ENCODE measurements at places on chromosomes 2 and 18.

DNA sequence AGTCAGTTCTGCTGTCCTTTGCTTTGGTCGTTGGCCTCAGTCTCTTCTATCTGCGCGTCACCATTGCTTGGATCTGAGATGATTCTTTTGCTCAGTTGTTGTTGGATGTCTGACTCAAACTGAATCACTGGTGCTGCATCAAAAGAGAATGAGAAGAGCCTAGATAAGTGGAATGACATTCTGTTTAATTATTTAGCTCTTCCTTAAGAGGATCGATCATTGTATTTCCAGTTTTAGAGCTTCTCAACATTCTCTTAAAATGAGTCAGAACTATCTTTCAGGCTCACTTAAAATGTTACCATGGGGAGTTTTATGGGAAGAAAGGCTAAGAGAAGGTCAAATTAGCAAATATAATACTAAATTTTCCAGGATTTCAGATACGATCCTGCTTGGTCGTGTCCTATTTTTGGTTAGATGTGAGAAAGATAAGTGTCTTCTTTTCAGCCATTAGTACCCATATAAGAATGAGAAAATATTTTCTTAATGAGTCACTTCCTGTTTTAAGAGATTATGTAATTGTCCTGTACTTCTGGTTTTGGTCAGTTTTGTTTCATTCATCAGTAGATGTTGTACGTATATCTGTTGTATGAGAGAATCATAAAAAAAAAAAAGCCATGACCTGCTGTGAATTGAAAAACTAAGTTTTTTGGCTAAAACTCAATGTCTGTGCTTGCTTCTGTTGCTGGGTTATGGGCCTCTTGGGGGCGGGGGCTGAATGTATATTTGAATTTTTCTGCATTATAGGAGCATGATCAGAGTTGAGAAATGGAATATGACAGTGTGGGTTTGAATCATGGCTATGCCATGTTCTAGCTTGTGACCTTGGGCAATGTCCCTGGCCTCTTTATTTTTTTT is 31.6 kb upstream of the CASP10 start:
- no peaks in the 10 kb centered on the region for H3K4me1 ChIP-seq
- no peak overlapping the region for H3K27ac ChIP-seq
- no peak overlapping the region for H3K4me3 ChIP-seq
- H3K27me3 ChIP-seq: no peaks in the 10 kb centered on the region
- DNase-seq: no peak

DNA sequence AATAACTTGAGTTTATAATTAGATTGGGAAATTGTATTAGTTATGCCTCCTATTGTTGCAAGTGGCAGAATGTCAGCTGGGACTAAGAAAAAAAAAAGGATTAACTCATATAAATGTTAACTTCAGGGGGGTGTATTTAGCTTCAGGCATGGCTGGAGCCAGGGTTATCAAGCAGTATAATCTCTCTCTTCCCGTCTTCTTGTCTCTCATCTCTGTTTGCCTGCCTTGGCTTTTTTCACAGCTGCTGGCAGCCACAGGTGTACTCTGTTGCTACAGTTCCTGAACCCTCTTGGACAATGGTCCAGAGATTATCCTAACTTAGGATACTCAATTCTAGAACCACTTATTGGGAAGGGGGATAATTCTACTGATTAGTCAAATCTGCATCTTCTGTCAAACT is 370.7 kb upstream of the MEX3C start:
- no peak overlapping the region for H3K27ac ChIP-seq
- no peaks in the 10 kb centered on the region for H3K4me1 ChIP-seq
- no peaks in the 10 kb centered on the region for H3K36me3 ChIP-seq
- no peak for DNase-seq

DNA sequence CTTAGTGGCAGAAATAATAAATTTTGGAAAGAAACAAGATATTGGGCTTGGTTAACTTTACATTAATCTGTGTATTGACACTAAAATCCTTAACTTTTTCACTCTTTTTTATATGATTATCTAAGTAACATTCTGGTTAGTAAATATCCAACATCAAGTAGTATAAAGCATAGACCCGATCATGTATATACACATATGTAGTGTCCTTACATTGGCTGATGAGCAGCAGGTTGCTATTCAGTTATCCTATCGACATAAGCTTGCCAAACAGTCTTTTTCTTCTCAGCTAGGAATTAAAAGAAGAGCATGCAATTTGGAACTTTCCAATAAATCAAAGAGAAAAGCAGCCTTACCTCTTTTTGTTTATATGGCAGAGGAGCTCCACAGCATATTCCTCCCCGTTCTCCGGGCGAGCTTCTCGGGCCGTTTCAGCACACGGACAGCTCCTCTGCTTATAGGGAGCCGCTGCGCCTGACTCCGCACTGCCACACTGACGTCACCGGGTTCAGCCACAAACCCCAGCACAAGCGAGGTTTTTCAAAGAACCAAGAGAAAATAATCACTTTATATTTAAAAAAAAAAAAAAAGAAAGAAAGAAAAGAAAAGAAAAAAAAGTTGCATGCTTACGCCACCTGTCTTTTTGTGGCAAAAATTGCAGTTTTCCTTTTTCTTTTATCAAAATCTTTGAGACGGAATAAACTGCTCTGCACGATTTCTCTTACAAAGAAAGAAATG is at the start of gene SCG2:
Gene SCG2 (minus strand): TSS at position 430 of the 735 bp plus-strand sequence. CDS start 3,079 bp downstream, outside the sequence.
- peaks cover 12% of the 10 kb centered on the region for H3K4me1 ChIP-seq
- H3K27me3 ChIP-seq: no peaks in the 10 kb centered on the region
- no peak within 1 kb of the TSS for H3K27ac ChIP-seq
- H3K4me3 ChIP-seq: peak within 1 kb of the TSS; percentile 48

GRCh38 chr2:201126308-201127151 is 10.6 kb downstream of the CFLAR start:
- DNase-seq: no peak
- H3K27ac ChIP-seq: peak overlapping the region; percentile 25
- H3K4me3 ChIP-seq: no peak overlapping the region
- H3K27me3 ChIP-seq: no peaks in the 10 kb centered on the region

GRCh38 chr2:70831861-70832260 is 3.8 kb downstream of the CD207 start:
- no peak overlapping the region for H3K4me3 ChIP-seq
- no peak for DNase-seq
- no peaks in the 10 kb centered on the region for H3K36me3 ChIP-seq
- H3K27me3 ChIP-seq: peaks cover 10% of the 10 kb centered on the region
- H3K4me1 ChIP-seq: no peaks in the 10 kb centered on the region
- no peak overlapping the region for H3K27ac ChIP-seq

DNA sequence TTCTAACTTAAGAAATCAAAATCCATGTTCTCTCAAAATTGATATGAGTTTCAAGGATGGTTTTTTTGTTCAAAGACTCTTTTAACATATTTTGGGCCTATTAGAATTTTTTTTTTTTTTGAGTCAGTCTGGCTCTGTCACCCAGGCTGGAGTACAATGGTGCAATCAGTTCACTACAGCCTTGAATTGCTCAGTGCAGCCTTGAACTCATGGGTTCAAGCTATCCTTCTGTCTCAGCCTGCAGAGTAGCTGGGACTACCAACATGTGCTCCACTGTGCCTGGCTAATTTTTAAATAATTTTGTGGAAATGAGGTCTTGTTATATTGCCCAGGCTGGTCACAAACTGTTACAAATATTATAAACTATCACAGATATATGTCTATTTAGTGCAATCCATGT is 40.6 kb upstream of the RBMS1 start:
- no peaks in the 10 kb centered on the region for H3K4me1 ChIP-seq
- no peaks in the 10 kb centered on the region for H3K36me3 ChIP-seq
- H3K4me3 ChIP-seq: no peak overlapping the region

- H3K27ac ChIP-seq: no peak overlapping the region
- DNase-seq: no peak
- no peaks in the 10 kb centered on the region for H3K4me1 ChIP-seq
- H3K4me3 ChIP-seq: no peak overlapping the region
- no peaks in the 10 kb centered on the region for H3K36me3 ChIP-seq
Observed at GRCh38 chr2:116517936-116518335, 1296.6 kb upstream of the DDX18 start.

- H3K4me3 ChIP-seq: no peak overlapping the region
- no peak for DNase-seq
- no peaks in the 10 kb centered on the region for H3K4me1 ChIP-seq
- H3K36me3 ChIP-seq: no peaks in the 10 kb centered on the region
- no peak overlapping the region for H3K27ac ChIP-seq
- H3K27me3 ChIP-seq: no peaks in the 10 kb centered on the region
Observed at GRCh38 chr2:220509966-220510365, 882.5 kb downstream of the SLC4A3 start.

DNA sequence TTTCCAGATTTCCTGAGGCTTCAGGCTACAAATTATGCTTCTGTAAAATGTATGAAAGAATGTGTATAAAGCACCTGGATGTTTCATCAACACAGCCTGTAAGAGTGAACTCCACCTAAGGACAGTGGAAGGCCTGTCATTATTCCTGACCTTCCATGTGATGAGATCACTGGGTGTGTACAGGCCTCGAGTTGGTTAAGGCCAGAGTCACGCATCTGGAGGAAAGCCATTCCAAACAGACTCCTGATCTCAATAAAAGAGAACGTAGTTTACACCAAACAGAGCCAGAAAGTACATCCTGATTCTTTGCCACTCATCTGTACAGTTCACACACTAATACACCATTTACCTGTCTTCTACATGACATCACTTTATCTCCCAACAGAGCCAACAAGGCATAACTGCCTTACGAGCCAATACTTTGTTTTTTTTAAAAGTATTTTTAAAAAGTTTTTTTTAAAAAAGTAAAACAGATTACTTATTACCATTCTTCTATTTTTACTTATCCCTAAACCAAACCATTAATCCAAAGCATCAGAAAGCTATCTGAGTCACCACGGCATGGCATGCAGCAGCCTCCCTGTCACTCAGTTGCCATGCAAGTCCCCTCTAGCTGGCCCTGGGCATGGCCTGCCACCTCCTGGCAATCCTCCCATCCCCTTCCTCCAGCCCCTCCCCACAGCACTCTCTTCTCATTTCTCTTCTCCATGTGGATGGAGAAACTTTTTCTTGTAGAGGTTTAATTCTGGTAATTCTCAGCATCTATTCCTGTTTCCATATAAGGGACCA is 78.8 kb upstream of the TFCP2L1 start:
- H3K4me3 ChIP-seq: no peak overlapping the region
- DNase-seq: no peak
- no peaks in the 10 kb centered on the region for H3K27me3 ChIP-seq
- H3K27ac ChIP-seq: no peak overlapping the region

DNA sequence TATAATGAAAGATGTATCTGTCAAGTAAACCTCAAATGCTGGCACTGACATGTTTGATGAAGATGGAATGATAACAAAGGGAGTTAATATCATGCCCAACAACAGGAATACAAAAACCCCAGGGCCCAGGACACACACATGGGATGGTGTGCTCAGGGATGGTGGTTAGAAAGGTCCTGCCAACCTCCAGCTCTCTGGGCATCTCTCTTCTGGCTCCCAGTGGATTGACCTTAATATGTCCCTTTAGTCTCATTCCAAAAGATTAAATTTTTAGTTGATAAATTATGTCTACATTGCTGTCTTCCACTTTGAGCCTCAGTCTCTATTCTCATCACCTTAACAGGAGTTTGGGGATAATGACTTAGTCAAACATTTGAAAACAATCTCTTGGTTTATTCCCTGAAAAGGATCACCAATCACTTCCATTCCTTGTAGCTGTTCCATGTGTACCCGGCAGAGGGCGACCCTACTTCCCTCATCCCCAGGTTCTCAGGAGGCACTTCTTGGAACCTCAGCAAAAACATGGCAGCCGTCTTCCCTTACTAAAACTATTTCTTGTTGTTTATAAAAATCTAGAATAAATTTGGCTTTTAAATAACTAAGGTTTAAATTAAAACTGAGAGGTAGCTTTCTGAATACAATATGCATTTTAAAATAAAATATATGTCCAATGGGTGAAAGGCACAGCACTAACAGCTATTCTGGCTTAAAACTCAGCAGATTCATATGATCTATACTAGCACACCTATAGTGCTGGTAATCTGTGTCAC is 29.6 kb downstream of the MCEE start:
- no peak overlapping the region for H3K27ac ChIP-seq
- H3K36me3 ChIP-seq: no peaks in the 10 kb centered on the region
- H3K4me1 ChIP-seq: no peaks in the 10 kb centered on the region
- peak; percentile 42 for DNase-seq
- peaks cover 7% of the 10 kb centered on the region for H3K27me3 ChIP-seq

- no peaks in the 10 kb centered on the region for H3K4me1 ChIP-seq
- DNase-seq: peak; percentile 5
- H3K36me3 ChIP-seq: no peaks in the 10 kb centered on the region
- H3K4me3 ChIP-seq: no peak overlapping the region
Observed at GRCh38 chr2:137888845-137889244, 75.4 kb upstream of the HNMT start.

DNA sequence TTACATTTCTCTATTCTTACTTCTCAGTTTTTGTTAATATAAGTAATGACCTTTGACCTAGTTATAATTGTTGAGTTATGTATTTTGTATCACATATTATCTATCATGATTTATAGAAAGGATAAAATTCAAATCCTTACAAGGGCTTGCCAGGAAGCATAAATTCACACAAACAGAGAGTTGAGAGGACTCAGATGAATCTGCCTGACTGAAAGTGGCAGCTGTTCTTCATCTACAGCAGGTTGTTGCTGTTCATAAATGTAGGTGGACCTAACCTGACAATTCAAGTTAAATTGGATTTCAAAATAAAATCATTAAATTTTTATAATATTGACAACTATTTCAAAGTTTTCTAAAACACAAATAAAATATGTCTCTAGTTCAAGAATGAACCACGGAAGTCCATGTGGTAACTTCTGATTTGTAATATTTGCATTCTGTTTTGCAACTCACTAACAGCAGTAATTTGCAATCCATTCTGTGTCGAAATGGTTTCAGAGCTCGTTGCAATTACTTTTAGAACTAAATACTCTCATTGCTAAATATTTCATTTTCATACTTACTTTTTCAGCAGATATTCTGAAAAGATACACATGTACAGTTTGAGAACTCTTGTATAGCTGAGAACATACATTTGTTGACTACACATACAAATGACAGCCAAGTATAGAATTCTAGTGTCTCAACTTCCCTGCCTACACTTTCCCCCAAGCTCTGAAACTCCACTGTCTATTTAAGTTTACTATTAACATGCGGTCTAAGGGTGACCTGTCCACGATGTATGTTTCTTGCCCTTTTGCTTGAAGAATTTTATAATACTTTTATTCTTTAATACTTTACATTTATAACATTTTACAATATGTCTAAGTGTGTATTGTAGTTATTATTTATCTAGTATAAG is 25.7 kb downstream of the SCN7A start:
- H3K27me3 ChIP-seq: no peaks in the 10 kb centered on the region
- no peak for DNase-seq
- H3K36me3 ChIP-seq: no peaks in the 10 kb centered on the region
- H3K27ac ChIP-seq: no peak overlapping the region
- no peak overlapping the region for H3K4me3 ChIP-seq
- no peaks in the 10 kb centered on the region for H3K4me1 ChIP-seq

Measured in DND-41 (cell line).